Psoas muscle (tissue), 8 donors: ENCODE measurements at places on chromosomes 16 and 17. TPM values are rescaled to one million over a fixed set of nuclear protein-coding genes. Genes with fewer than 3 reads are reported as not detected.

The SIRT7 gene
- polyA plus RNA-seq: 5.7 TPM

The CCL1 gene
- polyA plus RNA-seq: not detected

DNA sequence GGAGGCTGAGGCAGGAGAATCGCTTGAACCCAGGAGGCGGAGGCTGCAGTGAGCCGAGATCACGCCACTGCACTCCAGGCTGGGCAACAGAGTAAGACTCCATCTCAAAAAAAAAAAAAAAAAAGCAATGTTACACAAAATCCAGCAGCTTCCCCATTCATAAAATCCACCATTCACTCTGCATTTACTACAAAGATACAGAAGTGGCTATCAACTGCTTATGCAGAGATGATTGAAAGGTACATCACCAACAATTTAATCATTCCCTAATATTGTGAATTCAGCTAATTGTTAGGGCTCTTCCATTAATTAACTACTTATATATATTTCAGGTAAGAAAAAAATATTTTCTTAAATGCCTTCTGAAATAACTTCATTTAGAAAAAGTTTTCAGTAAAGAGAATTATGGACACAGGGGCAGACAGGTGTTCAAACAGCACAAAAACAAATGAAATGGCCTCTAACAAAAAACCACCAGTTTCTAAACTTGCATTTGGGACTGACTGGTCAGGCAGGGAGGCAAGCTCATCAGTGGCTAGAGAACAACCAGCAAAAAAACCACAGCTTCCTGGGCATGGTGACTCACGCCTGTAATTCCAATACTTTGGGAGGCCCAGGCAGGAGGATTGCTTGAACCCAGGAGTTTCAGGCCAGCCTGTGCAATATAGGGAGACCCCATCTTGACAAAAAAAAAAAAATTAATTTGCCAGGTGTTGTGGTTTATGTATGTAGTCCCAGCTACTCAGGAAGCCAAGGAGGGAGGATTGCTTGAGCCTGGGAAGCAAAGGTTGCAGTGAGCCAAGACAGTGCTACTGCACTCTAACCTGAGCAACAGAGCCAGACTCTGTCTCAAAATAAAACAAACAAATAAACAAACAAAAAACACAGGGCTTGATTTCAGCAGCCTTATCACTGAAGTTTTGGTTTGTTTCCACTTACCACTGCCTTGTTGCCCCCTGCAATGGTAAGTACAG is 26.3 kb downstream of the ERN1 start:
- DNase-seq: no peak

The ODAD4 gene
- polyA plus RNA-seq: 0.63 TPM

DNA sequence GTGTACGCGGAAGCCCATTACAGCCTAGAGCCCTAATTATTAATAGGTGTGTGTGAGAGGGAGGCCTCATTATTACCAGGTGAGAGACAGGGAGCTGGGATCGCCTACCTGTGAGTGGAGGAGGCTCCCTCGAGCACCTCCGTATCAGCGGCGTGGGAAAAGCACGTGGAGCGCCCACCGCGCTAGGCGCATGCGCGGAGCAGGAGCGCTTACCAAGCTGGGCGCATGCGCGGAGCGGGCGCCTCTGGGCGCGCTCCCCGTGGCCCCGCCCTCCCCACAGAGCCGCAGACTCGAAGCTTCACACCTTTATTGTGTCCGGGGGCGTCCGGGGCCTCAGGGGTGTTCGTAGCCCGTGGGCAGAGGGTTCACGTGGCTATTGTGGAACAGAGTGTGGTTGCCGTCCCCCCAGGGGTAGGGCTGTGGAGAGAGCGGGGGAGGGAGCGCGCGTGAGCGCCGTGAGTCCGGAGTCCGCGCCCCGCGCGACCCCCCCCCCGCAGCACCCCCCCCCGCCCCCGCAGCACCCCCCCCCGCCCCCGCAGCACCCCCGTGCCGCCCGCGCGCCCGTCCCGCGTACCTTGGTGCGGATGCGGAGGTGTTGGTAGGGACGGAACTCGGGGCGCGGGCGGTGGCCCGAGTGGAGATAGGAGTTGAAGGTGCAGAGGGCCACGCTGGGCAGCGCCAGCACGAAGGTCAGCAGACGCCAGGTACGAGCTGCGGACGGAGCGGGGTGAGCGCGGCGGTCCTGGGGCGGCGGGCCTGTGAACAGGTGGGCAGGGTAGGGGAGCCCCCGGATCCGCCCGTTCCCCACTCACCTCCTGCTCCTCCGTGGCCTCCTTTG is 500 bp downstream of the COX6A2 start:
- peak; percentile 80 for DNase-seq

The NLRC3 gene
- 0.25 TPM for polyA plus RNA-seq

The OR1E2 gene
- polyA plus RNA-seq: not detected

- no peak for DNase-seq
These were observed 344.8 kb downstream of the SNX29 start for GRCh38 chr16:12321311-12321842.

DNA sequence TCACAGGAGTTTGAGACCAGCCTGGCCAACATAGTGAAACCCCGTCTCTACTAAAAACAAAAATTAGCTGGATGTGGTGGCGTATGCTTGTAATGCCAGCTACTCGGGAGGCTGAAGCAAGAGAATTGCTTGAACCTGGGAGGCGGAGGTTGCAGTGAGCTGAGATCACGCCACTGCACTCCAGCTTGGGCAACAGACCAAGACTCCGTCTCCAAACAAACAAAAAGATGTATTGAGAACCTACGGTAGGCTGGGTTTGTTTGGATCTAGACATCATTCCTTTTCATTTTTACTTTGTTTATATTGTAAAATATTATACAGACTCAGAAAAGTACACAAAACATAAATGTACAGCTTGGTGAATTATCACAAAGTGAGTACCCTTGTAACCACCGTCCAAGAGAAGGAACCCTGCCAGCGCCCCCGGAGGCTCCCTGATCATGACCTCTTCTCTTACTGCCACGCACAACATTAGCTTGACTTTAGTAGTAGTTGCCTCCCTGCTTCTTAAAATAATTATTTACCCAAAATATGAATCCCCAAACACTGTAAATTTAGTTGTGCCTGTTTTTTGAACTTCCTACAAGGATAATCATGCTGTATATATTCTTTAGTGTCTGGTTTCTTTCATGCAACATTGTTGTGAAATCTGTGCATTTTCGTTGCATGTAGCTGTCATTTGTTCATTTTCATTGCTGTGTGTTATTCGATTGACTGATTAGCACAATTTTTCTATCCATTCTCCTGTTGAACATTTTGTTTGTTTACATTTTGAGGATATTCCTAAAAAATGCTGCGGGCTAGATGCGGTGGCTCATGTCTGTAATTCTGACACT is 56.5 kb downstream of the KSR1 start:
- no peak for DNase-seq

The RNF227 gene
- polyA plus RNA-seq: 2.4 TPM

- no peak for DNase-seq
These were observed 216.6 kb upstream of the CPHXL start for GRCh38 chr16:75942936-75943335.
